ENCODE measurements at places on chromosomes 12 and 14.

DNA sequence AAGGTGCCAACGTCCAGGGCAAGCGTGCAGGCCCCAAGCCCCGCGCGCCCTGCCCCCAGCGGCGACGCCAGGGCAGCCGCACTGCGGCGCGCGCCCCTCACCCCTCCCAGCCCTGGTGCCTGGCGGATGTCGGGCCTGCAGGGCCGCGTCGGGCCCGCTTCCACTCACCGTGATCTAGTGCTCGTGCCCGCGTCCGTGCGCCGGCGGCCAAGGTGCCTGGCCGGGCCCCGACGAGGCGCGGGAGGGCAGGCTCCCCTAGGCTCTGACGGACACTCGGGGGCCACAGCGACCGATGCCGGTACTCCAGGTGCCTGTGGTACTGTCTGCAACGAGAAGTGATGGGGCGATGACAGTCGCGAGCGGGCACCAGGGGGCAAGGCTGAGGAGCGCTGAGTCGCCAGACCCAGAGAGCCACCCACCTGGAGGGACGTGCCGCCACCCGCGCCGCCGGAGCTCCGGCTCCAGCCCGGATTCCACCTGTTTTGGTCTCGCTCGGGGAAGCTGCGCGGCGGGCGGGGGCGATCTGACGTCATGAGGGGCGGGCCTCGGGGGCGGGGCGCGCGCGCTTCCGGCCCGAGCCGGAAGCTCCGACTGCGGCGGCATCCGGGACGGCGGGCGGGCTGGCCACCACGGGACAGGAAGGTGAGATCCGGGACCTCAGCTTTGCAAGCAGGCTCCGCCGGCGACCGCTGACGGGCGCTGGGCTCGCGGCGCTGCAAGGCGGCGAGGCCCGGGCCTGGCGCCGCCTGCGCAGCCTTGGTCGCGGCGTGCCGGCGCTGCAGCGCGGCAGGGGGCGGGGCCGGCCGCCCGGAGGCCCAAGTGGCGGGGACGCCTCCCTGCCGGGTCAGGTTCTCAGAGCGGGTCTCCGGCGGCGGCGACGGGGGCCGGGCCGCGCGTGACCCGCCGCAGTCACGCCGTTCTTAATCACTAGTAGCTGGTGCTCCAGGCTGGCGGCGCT is at the start of the genes LYSET and MOAP1:
Gene LYSET (plus strand): TSS at position 927 of the 958 bp plus-strand sequence. CDS start 89 bp downstream, outside the sequence.
Gene MOAP1 (minus strand): TSS at position 507 of the 958 bp plus-strand sequence. CDS start 655 bp downstream, outside the sequence.
- peak; percentile 91 for DNase-seq

DNA sequence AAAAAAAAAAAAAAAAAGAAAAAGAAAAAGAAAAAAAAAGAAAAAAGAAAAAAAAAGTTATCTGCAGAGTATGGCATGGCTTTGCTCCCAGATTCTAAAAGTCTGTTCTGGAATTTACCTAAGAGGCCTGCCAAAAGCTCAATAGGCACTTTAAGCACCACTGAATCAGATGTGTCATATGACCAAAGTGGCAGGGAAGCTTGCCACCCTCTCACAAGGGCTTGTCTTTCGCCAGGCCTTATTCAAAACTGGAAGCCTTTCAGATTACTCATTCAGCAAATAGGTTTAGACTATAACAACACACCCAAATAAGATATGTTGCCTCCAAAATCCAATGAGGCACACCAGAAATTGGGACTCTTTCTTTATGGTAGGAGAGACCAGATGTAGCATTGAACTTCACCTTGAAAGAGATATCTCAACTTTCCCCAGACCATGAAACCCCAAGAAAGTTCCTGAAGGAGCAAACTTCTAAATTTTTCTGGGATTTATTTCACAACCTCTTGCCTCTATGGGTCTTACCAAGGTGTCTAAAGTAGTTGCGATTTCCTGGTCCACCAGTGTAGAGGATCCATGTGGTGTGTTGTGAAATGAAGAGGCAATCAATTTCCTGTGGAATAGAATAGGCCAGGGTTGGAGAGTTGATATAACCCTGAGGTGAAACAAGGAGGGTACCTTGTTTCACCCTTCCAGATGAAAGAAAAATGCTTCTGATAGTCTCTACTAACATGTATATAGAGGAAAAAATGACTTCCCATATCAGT is 218.8 kb downstream of the DAD1 start:
- DNase-seq, result peak; percentile 16

GRCh38 chr14:99481745-99482099 is 513 bp downstream of the CCNK start:
- peak; percentile 41 for DNase-seq

DNA sequence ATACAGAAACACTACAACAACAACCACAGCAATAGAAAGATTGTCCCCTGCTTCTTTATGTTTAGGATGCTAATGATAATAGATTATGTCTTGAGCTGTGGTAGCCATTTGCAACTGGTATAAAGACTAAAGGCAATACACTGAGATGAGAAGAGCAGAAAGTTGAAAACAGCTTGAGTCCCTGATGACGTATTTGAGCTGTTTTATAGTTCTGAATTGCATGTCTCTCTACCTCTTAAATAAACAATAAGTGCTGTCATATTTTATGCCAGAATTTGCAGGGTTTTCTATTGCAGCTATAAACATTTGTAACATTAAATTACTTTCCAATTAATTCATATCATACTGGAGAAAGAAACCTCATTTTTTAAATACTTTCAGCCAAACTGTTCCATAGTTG is 1242.0 kb downstream of the LRFN5 start:
- no peak for DNase-seq

DNA sequence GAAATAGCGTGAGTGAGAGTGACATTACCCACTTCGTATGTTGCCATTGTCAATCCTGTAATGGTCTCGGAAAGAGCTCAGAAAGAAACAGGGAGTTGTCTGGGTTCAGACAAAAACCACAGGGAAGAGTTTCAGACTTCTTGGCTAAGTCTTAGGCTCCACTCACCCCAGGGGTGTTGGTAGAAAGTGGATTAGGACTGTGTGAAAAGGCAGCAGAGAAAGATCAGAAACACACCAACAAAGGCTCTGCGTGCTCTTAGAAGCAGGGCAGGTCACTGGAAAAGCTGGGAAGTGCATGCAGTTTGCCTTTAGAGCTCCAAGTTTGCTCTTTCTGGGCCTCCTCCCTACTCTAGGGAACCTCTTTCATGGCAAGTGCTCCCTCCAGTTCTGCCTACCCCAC is 106.1 kb upstream of the PLXNC1 start:
- DNase-seq, result no peak

DNA sequence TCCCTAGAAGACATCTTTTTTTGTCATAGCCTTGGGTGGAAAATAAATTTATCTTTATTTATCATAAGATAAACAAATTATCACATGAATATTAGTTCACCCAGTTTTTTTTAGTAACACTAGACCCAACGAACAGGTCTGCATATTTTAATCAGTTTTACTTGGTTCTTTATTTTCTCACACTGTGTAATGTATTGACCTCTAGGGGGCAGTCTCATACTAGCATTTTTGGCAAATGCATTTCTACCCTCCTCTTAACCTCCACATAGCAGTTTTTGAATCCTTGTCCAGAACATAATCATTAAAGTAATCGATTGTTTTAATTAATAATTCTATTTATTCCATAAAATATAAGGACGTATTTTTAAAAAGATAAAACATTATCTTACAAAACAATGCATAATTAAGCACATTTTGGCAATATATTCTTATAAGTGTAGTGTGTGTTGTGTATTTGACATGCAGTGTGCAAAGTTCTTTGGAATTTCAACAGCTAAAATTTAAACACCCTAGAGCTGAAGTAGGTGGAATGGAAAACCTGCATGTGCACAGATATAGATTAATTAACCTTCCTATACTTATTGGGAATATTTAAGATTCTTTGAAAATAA is 31.6 kb upstream of the PTPRQ start:
- no peak for DNase-seq
